Cerebellar nuclear complex (tissue), 1 donor: ENCODE measurements at places on chromosomes 13 and 19.

GRCh38 chr13:88887045-88887662, 1216.0 kb downstream of the SLITRK5 start:
- no peak for DNase-seq

GRCh38 chr19:13152974-13153568, 2.9 kb downstream of the IER2 start:
- DNase-seq = peak; percentile 67

GRCh38 chr13:103284466-103284865, 218.2 kb upstream of the SLC10A2 start:
- no peak for DNase-seq

- DNase-seq = no peak
These were observed 28.3 kb upstream of the GARRE1 start for GRCh38 chr19:34226036-34226435.

DNA sequence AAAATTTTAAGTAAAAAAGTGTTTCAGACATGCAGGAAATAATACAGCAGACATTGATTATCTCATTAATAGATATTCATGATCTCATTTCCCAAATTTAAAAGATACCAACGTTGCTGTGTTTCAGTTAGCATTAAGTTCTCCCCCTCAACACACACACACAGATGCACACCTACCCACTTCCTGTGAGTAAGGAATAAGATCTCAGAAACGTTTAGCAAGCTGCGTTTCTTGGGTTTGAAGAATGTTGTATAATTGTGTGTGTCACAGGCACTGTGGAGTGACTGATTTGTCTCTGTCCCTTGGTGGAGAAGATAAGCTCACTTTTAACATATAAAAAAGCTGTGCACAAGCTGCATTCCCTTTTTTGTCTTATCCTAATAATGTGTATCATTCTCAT, 196.8 kb downstream of the PDS5B start:
- DNase-seq = no peak

GRCh38 chr13:98032168-98032567, 78.7 kb downstream of the IPO5 start:
- DNase-seq = no peak

DNA sequence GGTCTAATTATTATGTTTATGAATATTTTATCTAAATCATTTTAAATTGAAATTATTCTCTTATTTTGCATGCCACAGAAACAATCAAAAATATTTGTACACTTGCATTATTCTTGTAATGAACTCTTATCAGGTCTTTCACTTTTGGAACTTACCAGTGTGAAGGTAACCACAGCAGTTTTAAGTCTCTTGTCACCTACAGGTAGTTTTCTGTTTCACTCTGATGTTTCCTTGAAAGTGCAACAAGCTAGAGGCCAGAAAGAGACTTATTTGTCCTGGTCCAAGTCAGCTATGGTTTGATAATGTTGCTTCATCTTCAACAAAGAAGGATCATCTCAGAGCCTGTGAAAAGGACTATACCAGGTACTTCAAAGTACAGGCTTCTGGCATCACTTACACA, 133.4 kb upstream of the NBEA start:
- no peak for DNase-seq

DNA sequence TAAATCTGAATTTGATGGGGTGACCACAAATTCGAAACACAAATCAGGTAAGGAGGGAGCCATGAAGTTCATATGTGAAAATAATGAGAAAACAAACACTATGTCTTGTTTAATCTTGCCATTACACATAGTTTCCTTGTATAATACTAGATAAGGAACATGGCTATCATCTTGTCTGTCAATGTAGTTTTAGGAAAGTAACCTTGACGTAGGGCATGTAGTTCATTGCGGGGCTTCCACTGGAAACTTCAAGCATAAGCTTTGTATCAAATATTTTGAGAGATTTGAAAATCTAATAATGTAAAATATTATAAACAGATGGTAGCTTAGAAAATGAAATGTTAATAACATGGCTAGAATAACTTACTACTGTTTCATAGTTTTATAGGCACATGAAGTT, 8.8 kb downstream of the BIVM start:
- DNase-seq = no peak

DNA sequence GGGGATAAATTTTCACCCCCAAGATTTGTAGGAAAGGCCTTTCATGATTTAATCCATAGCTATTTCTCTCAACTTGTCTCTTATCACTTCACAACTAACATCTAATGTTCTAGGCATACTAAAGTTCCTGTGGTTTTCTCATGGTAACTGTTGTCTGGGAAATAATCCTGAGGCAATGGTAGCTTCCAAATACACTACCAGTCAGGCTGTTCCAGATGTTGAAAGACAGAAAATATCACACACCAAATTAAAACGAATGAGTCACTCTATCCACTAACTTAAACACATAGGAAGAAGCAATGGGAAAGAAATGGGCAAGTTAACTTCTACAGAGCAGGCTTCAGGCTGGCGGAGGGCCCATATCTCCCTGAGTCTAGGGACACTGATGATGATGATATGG, 77.7 kb upstream of the MYO16 start:
- no peak for DNase-seq

- no peak for DNase-seq
These were observed 1.9 kb downstream of the TEX26 start for GRCh38 chr13:30934381-30934780.

GRCh38 chr13:74771964-74772363, 637.8 kb upstream of the KLF12 start:
- DNase-seq = no peak

GRCh38 chr19:47272448-47273312, 2.0 kb upstream of the INAFM1 start:
- no peak for DNase-seq

GRCh38 chr13:99055735-99056134, 77.9 kb upstream of the DOCK9 start:
- DNase-seq = no peak

GRCh38 chr13:41401366-41401765, 56.0 kb upstream of the RGCC start:
- DNase-seq = no peak

DNA sequence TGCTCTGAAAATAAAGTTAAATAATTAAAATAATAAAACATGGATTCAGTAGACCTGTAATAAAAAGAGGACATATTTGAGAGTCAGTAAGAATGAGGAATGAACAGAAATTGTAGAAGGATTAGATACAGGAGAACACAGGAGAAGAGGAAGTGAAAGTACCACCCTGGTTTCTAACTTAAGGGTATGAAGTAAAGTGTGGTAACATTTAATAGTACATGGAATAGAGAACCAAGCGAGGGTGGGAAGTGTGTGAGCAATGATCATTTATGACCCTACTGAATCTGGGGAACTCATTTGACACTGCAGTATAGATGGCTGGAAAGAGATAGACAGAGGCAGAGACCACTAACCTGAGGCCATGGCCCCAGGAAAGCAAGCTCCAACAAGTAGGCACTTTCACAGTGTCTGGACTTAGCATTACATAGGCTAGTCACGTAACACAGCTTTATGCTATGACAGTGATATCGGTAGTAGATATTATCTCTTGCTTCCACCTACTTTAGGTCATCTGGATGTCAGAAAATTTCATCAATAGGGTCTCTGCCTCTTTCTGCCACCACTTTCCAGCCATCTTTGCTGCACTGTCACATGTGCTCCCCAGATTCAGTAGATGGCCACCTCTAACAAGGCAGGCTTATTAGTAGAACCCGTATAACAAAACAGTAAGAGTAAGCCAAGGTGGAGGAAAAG, 633.9 kb upstream of the MIR17HG start:
- no peak for DNase-seq

GRCh38 chr19:47446534-47447469, 24.9 kb downstream of the SLC8A2 start:
- no peak for DNase-seq
